ENCODE measurements at places on chromosomes 5 and 9.

DNA sequence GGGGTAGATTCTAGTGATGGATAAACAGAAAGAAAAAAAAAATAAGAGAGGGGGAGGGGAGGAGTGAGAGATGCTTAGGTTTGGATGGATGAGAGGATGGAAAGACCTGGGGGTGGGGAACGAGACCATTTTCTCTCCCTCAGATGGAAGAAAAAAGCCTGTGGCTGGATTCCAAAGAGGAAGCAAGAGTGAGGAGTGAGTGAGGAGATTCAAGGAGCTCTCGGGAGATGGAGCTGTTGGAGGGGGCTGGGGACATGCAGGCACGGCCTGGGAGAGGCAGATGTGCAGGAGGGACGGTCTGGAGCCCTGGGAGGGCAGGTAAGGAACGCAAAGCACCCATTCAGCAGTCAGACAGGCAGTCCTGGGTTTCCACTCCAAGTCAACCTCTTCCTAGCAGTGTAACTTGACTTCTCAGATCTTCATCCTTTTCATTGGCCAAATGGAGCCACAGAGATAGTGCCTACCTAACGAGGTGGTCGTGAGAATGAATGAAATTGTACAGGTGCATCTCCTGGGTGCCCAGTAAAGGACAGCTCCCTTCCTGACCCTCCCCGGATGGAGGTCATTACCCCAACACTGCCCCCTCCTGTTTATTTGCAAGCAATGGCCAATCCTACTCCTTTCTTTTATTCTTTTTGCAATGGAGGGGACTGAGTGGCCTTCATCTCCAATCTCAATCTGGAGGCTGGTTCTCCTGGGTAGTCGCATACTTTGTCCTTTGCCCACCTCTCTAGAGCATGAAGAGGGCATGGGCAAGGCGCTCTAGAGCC is 52.2 kb downstream of the PCDH1 start:
- DNase-seq = no peak

- DNase-seq = no peak
Measured at GRCh38 chr5:885529-885928, 7.1 kb downstream of the BRD9 start.

DNA sequence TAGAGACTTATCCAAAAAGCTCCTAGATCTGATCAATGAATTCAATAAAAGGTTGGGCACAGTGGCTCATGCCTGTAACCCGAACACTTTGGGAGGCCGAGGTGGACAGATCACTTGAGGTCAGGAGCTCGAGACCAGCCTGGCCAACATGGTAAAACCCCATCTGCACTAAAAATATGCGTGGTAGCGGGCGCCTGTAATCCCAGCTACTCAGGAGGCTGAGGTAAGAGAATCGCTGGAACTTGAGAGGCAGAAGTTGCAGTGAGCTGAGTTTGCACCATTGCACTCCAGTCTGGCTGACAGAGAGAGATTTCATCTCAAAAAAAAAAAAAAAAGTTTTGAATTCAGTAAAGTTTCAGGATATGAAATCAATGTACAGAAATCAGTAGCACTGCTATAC is 20.0 kb downstream of the DCTN4 start:
- no peak for DNase-seq

DNA sequence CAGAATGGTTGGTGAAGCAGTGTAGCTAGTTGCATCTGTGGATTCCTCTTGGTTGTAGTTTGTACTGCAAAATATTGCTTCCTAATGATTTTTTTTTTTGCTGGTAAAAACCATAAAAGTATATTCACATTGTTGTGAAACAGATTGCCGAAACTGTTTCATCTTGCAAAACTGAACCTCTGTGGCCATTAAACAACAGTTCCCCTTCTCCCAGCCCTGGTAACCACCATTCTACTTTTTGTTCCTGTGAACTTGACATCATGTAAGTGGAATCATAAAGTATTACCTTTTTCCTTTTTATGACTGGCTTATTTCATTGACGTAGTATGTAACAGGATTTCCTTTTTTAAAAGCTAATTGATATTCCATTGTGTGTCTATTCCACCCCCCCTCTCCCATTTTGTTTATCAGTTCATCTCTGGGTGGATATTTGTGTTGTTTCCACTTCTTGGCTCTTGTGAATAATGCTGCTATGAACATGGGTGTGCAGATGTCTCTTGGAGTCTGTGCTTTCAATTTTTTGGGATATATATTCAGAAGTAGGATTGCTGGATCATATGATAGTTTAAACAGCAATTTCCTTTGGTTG is 11.8 kb downstream of the SUB1 start:
- DNase-seq = no peak

DNA sequence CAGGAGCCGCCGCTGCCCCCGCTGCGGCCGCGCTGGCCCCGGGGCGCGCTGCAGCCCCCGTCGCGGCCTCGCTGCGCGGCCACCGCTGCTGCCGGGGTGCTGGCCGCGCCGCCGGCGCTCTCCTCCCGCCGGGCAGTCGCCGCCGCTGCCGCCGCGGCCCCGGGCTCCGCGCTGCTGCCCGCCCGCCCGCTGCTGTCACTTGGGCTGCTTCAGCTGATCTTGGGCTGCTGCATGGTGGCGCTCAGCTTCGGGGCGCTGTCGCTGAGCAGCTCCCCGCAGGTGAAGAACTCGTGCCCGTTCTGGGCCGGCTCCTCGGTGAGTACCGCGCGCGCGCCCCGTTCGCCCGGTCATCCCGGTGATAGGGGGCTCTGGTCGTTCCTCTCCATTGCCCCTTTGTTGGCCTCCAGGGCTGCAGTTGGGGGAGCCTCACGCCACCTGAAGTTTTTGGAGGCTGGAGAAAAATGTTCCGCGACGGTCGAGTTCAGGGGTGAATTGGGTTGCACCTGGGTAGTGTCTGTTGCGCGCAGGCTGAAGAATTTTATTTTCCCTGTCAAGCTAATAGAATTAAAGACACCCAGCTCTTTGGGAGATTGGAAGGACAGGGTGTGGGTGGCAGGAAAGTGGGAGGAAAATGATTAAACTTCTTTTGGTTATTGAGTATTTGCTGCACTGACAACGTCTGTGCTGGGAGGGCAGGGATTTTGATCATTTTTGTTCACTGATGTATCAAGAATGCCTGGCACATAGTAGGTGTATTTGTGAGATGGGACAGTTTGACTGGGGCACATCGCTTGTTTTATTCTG is 596 bp downstream of the ENTREP1 start:
- no peak for DNase-seq

DNA sequence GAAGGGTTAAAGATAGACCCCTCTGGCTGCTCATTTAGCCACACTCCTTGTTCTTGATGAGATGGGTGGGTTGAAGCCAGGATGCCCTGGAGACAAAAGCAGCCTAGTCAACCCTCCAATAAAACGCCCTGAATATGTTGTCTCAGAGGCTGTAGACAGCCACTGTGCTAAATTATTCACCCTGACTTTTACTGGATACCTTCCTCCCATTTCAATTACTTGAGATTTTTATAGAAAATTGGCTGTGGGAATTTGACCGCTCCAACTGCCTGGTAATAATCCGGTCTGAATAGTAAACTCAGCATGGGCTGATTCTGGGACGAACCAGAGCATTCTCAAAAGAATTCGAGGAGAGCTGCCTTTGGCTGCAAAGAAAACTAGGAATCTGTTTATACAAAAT is 104.2 kb downstream of the SNX18 start:
- DNase-seq = no peak

GRCh38 chr9:121815546-121816448 is 164.4 kb downstream of the DAB2IP start:
- no peak for DNase-seq

DNA sequence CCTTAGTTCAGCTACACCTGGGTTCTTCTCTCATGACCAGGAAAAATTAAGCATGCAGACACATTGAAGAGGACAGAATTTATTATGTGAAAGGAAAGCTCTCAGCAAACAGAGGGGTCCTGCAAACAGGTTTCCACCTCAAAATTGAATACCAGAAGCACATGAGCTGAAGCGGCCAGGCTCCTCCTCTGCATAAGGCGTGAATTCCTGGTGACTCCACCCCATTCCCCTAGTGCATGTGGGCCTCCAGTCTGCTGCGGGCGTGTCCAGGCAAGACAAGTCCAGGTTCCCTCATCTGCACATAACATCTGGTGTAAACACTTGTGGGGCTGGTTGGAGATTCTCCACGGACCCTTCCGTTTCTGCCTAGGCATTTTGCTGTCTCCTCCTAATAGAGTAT is 1156.4 kb downstream of the FOXD4L5 start:
- no peak for DNase-seq

DNA sequence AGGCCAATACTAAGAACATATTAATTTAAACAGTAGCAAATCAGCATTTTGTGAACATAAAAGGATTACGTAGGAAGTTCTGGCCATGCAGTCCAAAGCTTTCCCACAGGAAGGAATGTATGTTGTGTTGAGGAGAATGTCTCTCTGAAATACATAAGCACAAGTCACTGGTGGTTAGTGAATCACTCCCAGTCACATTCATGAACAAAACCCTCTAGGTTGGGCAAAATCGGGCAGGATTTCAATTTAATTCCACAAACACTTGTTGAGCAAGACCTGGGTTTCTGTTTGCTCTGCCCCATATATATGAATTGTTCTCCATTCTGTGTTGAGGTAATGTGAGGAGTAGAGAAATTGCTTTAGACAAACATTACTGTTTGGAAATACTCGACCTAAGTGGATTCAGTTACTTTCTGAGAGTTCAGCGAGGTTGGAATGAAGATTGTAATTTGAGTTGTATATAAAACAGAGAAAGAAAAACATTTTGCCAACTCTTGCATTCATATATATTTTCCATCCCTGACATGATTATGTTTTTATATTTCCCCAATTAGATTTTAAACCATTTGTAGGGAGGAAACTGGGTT is 127.6 kb upstream of the RPS23 start:
- no peak for DNase-seq

All from NCI-H1930 (cell line).